ENCODE measurements at places on chromosomes 3 and 15. TPM values are rescaled to one million over a fixed set of nuclear protein-coding genes. Genes with fewer than 3 reads are reported as not detected.
A peak's percentile ranks its signal among the peaks of the same experiment; 100 is the strongest.

DNA sequence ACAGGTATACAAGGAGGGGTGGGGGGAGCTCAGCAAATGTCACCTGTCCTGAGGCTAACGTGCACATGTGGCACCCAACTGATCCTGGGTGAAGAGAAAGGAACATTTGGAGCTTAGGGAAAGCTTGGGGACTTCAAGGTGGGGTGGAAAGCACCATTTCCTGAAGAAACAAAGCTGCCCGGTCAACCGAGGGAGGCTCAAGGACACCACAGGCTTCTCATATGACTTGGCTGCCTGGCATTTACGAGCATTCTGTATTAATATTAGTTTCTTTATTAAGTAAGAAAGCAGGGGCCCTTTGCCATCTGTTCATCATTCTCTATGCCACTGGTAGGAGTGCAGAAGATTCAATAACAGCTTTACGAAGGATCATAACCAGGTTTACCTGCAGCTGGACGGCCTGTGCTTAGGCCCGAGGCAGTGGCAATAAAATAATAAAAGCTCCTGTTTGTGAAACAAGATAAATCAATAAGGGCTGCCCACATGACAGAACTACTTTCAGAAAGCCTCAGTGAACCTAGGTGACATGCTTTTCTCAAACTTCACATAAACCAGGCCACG lies 54.0 kb downstream of the ETV5 start:
- no peak for DNase-seq

DNA sequence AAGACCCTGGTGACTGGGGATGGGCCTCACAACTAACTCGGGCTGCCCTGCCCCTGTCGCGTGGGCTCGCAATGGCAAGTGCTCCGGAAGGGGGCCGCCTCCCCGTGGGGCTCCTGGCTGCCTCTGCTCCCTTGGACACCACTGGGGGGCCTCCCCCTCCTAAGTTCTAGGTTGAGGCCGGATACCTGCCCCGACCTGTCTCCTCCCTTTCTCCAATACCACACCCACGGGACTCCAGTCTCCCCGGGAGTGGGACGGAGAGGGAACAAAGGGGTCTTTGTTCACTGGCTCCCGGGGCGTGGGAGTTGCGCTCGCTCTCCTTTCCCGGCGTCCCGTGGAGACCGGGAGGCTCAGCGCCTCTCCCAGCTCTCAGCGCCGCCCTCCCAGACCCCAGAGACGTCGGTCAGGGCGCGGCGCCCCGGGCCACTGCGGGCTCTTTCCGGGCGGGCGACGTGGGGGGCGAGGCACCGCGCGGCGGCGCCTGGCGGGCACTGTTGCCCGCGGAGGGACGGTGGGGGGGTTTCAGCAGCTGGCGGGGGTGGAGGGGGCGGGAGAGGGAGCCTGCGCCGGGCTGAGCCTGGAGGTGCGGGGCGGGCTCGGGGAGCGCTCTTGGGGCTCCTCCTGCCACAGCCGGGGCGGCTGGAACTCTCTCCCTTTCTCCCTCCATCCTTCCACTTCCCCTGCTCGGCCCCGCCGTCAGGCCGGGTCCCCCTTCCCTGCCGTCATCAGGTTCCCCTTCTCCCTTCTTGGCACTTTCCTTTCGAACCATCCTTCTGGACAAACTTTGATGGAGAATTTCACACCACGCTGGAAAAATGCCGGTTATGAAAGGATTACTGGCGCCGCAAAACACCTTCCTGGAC lies at the start of gene KCNH8:
Gene KCNH8 (plus strand): TSS at position 606 of the 863 bp plus-strand sequence. CDS start 210 bp downstream, at position 816.
- DNase-seq: peak; percentile 23

ANKUB1 gene
- not detected for total RNA-seq

- no peak for DNase-seq
Observed at GRCh38 chr15:39887211-39887610, 32.9 kb downstream of the GPR176 start.

CCDC33 gene
- total RNA-seq: 0.41 TPM

- DNase-seq: no peak
Observed at GRCh38 chr3:161388855-161389254, 17.5 kb upstream of the SPTSSB start.

DNA sequence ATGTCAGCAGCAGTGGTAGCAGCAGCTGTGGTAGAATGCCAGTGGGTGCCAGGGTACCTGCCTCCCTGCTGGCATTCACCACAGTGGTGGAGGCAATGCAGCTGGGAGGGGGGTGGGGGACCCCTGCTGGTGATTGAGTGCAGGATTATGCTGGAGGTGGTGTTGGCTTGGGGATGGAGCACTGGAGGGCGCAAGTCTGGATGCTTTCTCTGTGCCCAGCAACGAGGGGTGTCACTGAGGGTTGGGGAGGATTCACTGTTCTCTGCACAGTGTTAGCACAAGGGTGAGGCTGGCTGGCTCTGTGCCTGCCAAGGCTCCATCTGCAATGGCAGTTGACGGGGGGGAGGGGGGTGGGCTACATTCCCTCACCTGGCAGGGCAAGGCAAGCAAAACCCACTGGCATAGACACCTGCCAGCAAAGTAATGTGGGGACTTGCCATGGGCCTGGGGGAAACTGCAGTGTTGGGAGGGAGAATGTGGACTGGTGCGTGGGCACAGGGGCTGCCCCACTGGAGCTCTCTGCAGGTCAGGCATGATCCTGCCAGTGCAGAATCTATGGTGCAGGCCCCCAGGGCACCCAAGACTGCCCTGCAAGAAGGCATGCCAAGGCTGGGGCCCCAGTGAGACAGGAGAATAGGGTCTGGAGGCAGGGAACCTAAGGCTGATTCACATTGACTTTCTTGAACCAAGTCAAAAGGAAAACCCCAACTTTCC lies 64.3 kb downstream of the MINDY4B start:
- DNase-seq: no peak
